ENCODE measurements at places on chromosomes 7 and 10.
A peak's percentile ranks its signal among the peaks of the same experiment; 100 is the strongest.

- DNase-seq, result no peak
Measured at GRCh38 chr10:91034042-91034441, 113.2 kb upstream of the ANKRD1 start.

DNA sequence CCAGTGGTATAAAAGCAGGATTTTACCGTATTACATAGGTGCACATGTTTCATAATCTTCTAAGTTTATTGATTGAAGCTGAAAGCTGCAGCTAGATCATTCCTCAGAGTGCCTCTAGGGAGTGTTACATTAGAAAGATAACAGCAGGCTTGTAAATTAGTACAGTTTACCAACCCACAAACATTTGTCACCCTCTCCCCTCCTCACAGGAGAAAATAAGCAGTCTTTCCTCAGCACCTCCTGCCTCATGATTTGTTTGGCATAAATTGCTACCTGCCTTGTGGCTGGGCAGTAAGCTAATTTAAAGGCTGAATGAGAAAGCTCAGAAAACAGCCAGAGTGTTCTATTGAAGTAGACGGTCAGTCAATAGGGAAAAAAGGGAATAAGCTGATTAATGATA, 74.2 kb downstream of the NXPH1 start:
- DNase-seq, result no peak

DNA sequence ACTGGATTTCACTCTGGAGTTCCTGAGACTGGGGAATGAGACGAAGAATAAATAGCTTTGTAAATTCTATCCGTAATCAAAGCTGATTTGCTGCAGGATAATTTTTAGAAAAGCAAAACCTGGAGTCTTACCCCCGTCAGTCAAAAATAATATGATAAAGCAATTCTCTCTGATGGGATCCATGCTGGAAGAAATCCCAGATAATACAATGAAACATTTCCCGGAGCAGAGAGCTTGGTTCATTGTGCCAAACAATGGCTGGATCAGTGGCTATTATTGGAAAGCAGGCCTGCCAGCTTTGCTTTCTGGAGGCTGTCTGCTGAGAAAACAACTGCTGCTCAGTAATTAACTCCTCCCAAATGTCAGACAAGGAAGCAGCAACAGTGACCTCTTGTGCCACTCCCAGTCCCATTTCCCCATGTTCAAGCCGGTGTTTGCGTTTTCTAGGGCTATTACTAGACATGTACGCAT, 609.4 kb upstream of the PCDH15 start:
- DNase-seq, result peak; percentile 6

- no peak for DNase-seq
Measured at GRCh38 chr7:100791881-100792666, 35.2 kb downstream of the EPHB4 start.

DNA sequence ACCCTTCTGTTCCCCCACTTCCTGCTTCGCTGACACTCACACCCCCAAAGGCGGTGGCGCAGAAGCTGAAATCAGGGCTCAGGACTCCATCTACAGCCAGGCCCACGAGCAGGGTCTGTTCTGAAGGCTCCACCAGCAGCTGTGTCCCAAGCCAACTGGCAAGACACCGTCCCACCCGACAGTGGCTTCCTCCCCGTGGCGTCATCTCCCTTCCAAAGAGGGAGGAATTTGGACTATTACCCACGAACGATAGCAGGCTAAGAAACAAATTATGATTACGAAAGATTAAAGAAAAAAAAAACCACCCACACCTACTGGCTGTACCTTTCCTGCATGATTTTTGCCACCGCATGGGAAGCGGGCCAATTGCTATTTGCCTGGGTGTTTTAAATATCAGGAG, 54.3 kb downstream of the RBM17 start:
- DNase-seq, result no peak

DNA sequence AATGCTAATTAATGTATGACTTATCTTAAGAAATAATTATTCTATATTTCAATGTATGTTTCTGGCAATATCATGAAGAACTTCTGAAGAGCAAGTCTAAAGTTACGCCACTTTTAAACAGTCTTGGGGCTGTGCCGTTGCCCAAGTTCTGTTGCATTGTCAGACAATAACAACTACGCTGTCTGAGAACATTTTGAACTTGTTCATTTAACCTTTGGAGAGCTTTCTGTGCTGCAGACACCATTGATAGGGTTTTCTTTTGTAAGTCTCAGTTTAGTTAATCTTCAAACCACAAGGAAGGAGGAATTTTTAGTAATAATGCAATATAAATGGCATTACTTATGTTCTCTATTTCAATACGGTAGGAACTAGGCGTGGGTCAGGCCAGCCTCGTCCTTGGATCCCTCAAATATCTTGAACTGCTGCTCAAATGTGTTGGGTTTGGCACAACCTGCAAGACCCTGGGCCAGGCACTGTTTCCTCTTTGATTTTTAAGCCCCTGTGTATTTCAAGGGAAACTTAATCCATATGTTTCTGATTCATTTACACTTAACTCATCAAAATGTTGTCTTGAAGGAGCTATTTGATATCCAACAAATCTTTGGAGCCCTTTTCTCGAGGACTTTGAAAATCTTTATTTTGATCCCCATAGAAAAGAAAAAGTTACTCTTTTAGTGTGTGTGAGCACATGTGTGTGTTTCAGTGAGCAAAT, 215.5 kb downstream of the INHBA start:
- DNase-seq, result no peak

GRCh38 chr7:32905175-32905662, 13.7 kb upstream of the KBTBD2 start:
- no peak for DNase-seq

DNA sequence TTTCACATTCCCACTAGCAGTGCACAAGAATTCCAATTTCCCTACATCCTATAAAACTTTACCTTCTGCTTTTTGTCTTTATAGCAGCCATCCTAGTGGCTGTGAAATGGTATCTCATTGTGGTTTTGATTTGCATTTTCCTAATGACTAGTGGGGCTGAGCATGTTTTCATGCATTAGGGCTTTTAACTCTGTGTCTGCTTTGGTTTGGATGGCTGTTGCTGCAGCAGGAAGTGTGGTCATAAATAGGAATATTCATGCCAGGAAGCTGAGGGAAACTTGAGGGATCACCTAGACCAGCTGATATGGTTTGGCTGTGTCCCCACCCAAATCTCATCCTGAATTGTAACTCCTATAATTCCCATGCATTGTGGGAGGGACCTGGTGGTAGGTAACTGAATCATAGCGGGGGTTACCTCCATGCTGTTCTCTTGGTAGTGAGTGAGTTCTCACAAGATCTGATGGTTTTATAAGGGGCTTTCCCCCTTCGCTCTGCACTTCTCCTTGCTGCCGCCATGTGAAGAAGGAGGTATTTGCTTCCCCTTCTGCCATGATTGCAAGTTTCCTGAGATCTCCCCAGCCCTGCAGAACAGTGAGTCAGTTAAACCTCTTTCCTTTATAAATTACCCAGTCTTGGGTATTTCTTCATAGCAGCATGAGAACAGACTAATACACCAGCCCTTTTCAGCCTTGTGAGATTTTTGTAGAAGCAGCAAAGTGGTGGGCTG, 181.8 kb upstream of the PITRM1 start:
- no peak for DNase-seq

- DNase-seq, result no peak
Measured at GRCh38 chr10:110446954-110447608, 50.6 kb upstream of the DUSP5 start.

DNA sequence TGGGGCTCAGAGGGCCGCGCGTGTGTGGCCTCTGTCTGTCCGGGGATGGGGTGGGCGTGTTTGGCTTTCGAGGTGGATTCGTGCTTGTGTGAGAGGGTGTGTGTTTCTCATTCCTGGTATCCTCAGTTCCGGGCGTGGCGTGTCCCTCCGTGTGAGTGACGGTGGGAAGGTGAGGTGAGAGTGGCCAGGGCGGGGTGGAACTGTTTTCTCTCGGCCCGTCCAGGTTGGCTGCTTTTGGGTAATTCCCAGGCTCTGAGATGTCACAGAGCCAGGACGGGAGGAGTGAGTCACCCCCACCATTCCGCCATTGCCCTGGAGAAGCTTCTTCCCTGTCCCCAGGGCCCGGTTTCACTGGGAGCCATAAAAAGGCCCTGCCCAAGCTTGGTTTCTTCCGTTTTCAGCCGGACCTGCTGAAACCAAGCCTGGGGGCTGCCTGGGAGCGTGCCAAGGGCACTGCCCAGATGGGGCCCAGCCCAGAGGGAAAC, 21.3 kb upstream of the CLDN4 start:
- no peak for DNase-seq

DNA sequence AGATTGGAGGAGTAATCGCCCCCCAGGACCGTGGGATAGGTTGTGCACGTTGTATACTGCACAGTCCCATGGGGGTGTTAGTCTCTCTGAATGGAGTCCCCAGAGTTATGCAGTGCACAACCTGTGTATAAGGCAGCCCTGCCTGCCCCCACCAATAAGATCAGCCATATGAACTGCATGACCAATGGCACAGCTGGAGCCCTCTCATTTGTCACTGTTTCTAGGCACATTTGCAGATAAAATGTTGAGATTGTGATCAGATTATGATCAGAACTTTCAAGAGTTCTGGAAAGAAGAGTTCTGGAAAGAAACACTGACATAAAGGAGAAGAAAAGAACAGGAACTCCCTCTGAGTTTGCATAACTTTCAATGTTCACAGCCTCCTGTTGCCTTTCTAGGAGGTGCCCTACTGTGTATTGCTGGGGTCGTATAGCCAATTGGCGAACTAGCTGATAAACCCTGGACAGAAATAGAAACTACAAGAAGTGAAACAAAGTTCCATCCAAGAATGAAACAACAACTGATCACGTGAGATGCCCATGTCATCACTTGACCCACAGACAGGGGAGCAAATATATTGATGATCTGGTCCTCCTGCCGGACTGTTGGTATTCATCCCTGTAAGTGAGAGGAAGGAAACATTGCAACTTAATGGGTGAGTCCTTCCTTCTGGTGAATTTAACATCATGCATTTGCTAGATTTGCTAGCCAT, 49.6 kb upstream of the TOMM7 start:
- DNase-seq, result no peak

- DNase-seq, result no peak
Measured at GRCh38 chr7:3753868-3754267, 452.8 kb downstream of the SDK1 start.

- DNase-seq, result no peak
Measured at GRCh38 chr7:98974906-98975816, 96.8 kb downstream of the TRRAP start.

DNA sequence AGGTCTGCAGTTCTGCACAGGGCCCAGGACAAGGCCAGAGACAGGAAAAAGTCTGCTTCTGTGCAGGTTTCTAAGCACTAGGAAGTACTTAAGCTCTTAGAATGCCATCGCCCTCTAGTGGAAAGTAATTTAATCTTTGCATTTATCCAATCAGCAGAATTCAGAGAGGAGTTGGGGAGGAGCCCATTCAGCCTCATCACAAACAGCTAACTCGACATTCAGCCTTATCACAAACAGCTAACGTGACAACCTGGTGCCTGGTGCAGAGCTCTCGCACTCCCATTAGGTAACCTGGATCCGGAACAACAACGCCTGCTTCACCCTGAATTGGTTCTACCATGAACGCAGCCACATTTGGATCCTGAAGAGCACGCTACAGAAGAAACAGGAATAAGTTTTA, 15.2 kb downstream of the OAT start:
- DNase-seq, result peak; percentile 20

- no peak for DNase-seq
Measured at GRCh38 chr7:50542132-50542531, 23.1 kb downstream of the DDC start.

DNA sequence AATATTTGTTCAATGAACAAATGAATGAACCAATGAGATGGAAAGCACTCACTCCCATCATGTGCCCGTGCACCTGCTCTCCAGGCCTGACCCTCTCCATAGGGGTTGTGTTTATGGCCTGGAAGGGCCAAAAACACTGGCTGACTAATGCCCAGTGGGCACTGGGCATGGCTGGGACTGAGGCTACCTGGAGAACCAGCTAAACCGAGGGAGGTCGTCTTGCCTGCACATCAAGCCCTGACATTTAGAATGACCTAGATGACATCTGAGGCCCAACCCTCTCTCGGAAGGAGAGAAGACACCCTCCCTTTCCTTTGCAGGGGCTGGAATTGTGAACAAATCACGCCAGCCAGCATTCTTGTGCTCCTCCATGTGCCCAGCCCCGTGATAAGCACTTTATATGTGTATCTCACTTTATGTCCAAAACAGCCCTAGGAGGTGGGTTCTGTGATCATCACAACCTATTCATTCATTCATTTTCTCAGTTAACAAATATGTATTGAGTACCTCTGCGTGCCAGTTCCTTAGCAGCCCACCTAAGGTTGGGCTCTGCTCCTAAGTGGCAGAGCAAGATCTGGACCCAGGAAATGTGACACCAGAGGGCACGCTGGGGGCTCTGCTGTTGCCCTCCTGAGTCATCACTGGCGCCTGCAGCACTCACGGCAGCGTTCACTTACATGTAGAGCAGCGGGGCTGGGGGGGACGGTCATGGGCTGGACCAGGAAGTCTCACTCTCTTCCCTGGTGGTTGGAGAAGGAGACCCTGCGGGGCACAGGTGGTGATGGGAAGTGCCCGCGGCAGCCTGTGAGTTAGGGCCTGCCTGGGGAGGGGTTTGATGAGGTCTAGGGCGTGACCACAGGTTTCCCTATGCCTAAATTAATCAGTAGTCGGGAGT, 52.0 kb downstream of the TSPAN15 start:
- no peak for DNase-seq

- no peak for DNase-seq
Measured at GRCh38 chr10:71286521-71287294, 32.4 kb upstream of the SLC29A3 start.

GRCh38 chr10:35216303-35216905, 89.8 kb downstream of the CREM start:
- no peak for DNase-seq

GRCh38 chr7:130921391-130922180, 187.6 kb upstream of the KLF14 start:
- peak; percentile 80 for DNase-seq

GRCh38 chr10:120005207-120006201, 113.0 kb downstream of the SEC23IP start:
- no peak for DNase-seq

DNA sequence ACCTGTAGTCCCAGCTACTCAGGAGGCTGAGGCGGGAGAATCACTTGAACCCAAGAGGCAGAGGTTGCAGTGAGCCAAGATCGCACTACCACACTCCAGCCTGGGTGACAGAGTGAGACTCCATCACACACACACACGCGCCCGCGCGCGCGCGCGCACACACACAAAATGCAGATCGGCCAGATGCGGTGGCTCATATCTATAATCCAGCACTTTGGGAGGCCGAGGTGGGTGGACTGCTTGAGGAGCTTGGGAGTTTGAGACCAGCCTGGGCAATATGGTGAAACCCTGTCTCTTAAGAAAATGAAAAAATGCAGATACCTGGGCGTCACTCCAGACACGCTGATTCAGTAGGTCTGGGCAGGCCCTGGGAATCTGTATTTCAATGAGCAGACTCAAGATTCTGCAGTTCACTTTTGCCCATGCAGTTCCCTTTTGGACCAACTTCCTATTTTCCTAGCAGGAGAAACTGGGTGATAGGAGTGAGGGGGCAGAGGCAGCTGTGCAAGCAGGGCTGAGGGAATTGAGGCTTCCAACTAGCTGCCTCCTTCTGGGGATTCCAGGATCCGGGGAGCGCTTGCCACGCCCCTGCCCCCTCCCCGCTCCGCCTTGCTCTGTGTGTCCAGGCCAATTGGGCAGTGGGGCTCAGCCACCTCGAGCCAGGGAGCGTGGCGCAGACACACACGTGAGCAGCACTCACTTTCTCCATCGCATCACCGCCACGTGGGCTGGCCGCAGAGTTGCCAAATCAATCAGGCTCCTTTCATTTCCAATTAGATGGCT, 173.6 kb downstream of the SH3PXD2A start:
- DNase-seq, result no peak

- DNase-seq, result no peak
Measured at GRCh38 chr7:23404546-23405239, 65.6 kb downstream of the IGF2BP3 start.
